ENCODE measurements at places on chromosomes 4 and X.

DNA sequence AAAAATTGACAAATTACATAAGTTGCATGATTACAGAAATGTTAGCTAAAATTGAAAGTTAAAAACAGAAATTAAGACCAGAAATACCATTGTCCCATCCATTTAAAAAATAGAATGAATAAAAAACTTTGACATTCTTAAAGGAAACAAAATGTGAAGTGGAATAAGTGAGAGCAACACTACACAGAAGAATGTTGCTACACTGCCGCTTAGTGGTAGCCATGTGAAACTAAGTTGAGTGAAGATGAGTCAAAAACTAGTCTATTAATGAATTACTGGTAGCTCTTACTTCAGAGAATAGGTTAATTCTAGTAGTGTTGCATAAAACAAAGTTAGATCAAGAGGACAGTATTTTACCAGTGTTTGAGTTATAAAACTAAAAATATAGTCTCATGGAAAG is 571.0 kb upstream of the KLHL4 start:
- DNase-seq, result no peak

GRCh38 chr4:40881096-40881495 is 131.3 kb downstream of the NSUN7 start:
- no peak for DNase-seq

GRCh38 chrX:130468395-130468923 is 66.7 kb downstream of the RBMX2 start:
- DNase-seq, result no peak

GRCh38 chr4:86927843-86928395 is 6.9 kb upstream of the AFF1 start:
- no peak for DNase-seq

GRCh38 chr4:132642016-132642817 is 506.9 kb upstream of the PCDH10 start:
- no peak for DNase-seq

DNA sequence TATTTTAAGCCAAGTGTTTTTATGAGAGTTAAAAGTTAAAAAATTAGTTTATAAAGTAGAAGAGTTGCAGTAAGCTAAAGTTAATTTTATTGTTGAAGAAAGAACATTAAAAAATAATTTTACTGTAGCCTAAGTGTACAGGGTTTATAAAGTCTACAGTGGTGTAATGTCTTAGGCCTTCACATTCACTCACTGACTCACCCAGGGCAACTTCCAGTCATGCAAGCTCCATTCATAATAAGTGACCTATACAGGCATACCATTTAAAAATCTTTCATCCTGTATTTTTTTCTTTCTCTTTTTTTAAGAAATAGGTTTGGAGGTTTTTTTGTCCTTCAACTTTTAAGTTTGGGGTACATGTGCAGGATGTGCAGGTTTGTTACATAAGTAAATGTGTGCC is 87.9 kb upstream of the NR3C2 start:
- no peak for DNase-seq

GRCh38 chr4:21901831-21902230 is 46.7 kb downstream of the KCNIP4 start:
- no peak for DNase-seq

DNA sequence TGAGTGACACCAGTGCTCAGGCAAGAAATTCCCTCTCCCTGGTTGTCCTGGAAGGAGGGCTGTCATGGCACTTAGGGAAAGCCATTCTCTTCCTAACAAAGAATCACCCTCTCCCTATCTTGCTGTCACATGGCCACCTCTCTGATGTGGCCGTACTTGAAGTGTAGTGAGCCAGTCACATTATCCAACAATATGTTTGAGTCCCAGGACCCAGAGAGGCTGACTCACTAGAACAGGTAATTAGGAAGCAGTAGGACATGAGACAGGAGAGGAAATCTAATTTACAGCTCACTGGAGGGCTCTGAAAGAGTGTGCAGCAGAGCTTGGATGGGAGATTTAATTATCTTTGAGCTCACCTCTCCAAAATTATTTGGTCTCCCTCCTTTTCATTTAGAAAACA is 299.1 kb downstream of the ARHGAP24 start:
- no peak for DNase-seq

GRCh38 chr4:174461466-174462106 is 60.7 kb downstream of the HPGD start:
- DNase-seq, result no peak

GRCh38 chrX:35362866-35363265 is 420.3 kb downstream of the FAM47B start:
- DNase-seq, result no peak

GRCh38 chr4:2348786-2349185 is 69.7 kb downstream of the ZFYVE28 start:
- no peak for DNase-seq

GRCh38 chrX:10146346-10146745 is 10.4 kb upstream of the CLCN4 start:
- DNase-seq, result no peak

DNA sequence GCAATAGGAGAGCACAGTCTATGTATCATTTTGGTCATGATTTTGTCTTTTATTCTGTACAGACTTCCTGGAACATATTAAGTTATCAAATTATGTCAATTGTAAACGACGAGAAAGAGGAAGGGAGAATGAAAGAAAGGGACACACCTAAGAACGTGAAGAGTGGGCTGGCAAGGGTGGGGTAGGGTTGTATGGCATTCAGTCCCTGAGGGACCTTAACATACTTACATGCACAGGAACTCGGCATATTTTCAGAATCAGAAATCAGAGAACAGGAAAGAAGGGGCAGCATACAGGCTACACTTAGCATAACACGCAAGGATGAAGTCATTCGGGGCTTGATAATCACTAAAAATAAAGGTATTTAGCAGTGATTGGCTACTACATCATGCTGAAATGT is 1375.0 kb upstream of the ADGRL3 start:
- no peak for DNase-seq

GRCh38 chrX:149433051-149433450 is 72.1 kb downstream of the IDS start:
- DNase-seq, result no peak

DNA sequence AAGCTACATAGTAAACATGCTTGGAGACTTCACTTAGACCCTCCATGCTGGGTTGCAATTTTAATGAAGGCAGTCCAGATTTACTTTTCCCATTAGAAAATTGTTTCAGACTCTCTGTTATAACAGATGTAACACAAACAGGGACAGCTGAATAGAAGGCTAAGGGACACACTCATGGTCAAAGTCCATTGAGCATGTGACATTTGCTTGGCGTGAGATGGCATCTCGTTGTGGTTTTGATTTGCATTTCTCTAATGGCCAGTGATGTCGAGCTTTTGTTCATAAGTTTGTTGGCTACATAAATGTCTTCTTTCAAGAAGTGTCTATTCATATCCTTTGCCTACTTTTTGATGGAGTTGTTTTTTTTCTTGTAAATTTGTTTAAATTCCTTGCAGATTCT is 358.2 kb upstream of the CLNK start:
- no peak for DNase-seq

GRCh38 chr4:100422894-100423293 is 94.9 kb downstream of the EMCN start:
- no peak for DNase-seq

DNA sequence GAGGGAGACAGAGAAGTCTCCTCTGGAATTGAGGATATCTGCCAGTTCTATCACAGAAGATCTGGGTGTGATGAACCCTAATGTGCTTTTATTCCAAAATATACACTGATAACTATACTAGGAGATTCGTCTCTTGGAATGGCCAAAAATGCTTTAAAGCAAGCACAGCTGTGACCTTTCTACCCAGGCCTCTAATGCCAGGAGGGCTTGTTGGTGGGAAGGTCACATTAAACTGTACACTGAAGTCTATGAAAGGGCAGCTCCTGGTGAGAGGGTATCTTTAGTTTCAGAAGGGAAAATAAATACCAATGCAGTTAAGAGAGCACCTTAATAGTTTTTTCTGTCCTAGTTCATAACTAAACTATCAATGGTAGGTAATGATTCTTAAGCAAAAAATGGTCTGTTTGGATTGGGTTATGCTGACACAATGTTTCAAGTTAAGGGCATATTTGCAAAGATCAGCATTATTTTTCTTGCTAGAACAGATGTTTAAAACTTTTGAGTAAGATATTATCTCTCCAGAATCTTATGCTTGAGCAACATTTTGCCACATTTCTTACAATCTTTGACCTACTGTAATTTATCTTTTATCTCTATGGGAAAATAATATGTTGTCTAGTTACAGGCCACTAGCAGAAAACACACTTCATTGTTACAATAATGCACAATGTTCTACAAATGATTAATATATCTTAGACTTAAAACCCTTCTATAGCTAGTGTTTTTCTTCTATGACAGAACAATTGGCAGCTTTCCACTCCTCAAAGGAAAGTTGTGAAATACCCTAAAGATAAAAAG is 59.6 kb downstream of the SEC24D start:
- no peak for DNase-seq

- DNase-seq, result no peak
These were observed 125.2 kb downstream of the NHS start for GRCh38 chrX:17500145-17500579.

DNA sequence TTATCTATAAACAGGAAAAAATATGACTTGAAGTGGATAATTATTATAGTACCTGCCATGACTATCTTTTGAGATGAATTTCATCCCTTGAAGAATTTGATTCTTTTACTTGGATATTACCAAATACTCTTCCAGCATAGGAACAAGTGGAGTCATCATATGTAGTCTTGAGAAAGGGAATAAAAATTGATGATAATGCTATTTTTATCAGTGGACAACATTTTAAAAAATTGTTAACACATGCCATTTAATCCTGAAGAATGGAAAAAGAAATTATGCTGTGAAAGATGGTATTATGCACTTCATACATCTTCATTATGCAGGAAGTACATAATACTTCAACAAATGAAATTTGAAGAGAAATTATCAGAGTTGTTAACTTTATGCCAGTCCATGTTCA is 83.6 kb downstream of the ITIH6 start:
- DNase-seq, result no peak

DNA sequence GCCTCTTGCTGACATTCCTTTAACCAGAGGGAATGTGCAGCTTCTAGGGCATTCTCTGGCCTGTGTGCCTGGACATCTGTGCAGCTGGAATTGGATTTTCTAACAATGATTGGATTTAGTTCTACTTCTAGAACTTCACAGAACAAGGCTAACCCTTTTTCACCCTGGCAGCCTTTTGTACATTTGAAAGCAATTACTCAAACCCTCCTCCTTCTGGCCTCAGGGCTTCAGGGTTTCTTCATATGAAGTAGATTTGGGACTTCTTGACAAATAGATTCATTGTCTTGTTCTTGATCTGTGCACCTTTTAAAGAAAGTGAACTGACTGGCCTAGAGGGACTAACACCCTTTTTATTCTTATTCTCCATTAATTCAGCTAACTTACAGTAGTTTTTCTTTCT is 30.1 kb downstream of the SPATA18 start:
- no peak for DNase-seq

DNA sequence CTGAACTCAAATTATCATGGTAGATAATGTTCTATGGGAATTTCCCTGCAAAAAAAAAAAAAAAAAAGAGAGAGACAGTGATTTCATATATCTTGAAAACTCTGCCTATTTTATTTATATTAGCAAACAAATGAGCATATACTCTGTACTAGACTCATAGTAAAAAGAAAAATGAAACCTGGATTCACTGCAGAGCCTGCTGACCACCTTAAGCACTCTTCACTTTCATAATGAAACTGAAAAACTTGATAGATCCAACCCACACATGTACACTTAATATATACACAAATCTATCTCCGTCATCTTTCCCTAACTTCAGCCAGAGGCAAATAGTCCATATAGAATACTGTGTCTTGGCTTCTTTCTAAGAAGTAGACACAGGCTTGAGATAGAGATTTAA is 226.1 kb upstream of the KCNIP4 start:
- DNase-seq, result no peak

- no peak for DNase-seq
These were observed 75.1 kb downstream of the TSPAN5 start for GRCh38 chr4:98583265-98583664.

- no peak for DNase-seq
These were observed 274.5 kb downstream of the SLC7A11 start for GRCh38 chr4:137967480-137968190.

DNA sequence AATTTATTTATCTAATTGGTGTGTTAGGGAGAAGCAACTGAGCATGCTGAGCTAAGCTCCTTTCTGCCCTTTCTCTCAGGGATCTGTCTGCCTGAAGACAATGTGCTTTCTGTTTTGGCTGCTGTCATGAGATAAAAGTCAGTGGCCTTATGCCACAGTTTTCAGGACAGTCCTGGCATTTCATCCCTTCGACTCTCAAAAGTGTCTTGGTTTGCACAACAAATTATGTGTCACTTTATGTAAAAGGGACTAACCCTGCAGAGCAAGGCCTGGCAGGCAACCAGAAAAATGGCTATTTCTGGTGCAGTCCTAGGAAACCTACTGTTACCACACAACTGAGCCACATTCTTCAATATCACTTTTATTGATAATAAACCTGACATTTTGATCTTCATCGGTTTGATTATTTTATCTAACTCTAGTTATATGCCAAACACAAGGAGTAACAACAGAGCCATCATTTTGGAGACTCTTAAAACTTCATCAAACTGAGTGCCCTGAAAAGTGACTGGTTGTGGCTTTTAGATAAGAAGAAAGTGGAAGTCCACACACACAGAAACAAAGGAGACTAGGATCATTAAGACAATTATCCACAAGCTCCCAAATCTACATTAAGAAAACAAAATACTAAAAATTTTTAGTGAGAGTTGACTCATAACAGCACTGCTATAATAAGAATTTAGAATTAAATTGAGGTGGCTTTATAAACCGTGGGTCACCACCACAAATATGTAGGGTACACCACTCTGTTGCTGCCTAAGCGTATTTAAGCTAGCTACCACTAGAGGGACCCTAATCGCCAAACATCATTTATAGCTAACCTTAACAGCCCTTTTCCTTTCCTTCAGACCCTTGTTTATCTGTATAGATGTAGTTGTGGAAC is 95.9 kb upstream of the PTPN13 start:
- DNase-seq, result peak; percentile 17

DNA sequence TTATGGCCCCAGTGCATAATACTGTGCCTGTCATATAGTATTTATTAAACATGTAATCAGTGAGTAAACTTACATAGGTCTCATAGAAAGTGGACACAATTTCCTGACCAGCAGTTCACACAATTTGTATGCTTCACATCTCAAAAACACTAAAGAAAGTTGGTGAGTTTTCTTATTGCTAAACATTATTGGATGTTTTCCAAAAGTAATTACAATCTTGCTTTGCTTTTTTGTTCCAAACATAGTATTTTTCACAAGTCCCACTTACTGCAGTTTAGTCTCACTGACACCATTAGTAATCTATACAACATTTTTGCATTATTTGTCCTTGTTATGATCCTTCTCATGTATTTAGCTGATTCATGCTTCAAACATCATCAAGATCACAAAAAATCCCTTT is 132.5 kb downstream of the TBCK start:
- no peak for DNase-seq

- DNase-seq, result no peak
These were observed 232.5 kb upstream of the GPRIN3 start for GRCh38 chr4:89539797-89540711.

DNA sequence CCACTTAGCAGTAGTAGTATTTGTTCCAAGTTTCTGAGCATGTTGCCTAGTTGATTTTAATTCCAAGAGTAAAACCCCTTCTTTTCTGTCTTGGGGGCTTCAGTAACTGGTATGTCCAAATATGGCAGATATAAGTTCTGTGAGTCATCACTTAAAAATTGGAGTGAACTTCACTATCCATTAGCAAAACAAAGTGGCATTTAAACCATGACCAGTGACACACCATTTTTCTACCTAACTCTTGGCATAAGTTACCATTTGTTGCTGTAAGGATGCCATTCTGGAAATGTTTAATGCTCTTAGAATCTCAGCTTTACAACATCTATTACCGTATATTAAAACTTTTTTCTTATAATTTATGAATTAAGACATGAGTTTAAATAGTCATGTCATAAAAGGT is 102.0 kb downstream of the CBR4 start:
- DNase-seq, result no peak
